ENCODE measurements at places on chromosomes 2 and 18.

- DNase-seq, result no peak
Measured at GRCh38 chr2:31950946-31951562, 59.8 kb downstream of the MEMO1 start.

DNA sequence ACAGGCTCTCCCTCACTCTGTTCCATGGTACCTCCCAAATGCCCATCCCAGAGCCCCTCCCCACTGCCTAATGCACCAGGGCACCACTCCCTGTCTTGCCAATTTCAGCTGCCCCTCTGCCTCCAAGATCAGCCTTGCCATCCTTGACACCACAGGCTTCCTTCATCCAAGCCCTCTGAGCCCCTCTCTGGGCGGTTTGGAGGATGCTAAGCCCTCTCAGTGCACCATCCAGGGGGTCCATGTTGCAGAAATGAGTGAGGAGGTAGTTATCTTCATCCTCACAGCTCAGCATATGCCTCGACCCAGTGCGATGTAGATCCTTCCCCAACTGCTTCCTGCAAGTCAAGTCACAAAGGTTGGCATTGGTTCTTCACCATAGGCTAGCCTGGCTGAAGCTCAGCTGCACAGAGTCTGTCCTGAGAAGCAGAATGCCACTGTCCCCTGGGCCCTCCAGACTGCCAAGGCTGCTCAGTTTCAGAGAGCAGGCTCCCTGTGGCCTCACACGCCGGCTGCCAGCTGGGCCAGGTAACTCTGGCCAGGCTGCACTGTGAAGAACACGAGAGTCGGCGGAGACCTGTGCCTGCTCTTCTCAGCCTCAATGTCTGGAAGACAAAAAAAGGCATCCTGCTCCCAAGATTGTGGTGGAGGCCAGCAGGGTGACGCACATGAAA lies 9.9 kb upstream of the MAP3K2 start:
- DNase-seq, result no peak

- no peak for DNase-seq
Measured at GRCh38 chr2:196980473-196980872, 54.0 kb upstream of the PGAP1 start.

DNA sequence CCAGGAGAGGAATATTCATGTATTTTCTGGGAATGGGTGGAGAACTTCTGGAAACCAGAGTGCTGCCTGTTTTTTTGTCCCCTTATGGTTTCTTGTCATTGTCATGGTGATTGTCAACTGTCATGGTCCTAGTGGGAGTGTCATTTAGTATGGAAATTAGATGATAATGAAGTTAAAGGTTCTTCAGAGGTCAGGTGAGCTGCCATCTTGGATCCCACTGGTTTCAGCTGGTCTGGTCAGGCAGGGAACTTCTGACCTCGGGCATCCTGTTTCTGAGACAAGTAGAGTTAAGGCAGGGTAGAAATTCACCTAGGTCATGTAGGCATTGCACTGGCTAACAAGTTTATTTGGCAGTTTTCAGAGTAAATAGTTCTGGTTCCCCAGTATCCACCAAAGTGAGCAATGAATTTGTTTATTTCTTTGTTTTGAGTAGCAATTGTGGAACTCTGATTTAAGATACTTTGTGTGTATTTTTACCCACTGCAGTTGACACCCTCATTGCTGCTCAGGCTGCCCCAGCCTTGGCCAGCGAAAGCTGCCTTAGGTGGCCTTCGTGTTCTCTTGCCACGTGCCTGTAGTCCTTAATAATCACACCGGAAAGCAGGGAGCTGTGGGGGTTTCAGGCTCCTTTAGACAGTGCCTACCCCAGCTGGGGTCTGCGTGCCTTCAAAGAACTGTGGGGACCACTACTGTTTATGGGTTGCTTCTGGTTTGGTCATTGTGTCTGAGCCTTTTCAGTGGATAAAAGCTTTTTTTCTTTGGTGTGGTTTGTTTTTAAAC lies 48.7 kb downstream of the NCK2 start:
- DNase-seq, result no peak

DNA sequence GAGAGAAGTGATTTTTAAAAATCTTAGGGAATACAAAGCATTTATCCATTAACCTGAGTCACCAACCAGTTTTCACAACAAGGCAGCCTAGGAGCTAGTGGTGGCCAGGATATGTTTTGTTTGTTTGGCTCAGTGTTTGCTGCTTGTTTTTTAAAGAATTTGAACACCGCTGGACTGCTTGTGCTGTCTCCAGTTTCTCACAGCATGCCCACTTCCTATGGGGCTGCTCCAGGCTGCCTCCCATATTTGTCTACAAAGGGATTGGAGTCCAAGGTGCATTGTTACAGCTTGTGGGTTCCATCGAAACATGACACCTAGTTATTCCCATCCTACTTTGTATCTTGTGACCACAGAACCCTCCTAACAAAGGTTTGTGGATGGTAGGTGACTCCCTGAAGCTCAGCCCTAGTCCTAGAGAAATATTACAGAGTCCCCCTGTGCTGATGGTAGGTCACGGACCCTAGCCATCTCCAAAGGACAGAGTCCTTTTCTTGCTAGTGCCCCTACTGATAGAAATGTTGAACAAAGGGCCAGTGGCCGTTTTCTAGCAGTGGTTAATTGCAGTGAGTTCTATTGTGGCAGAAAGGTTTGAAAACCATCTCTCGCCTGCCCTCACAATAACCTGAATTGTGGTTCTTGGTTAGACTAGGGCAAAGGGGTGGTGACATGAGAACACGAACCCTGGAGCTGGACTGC lies 23.2 kb downstream of the GPR39 start:
- no peak for DNase-seq

DNA sequence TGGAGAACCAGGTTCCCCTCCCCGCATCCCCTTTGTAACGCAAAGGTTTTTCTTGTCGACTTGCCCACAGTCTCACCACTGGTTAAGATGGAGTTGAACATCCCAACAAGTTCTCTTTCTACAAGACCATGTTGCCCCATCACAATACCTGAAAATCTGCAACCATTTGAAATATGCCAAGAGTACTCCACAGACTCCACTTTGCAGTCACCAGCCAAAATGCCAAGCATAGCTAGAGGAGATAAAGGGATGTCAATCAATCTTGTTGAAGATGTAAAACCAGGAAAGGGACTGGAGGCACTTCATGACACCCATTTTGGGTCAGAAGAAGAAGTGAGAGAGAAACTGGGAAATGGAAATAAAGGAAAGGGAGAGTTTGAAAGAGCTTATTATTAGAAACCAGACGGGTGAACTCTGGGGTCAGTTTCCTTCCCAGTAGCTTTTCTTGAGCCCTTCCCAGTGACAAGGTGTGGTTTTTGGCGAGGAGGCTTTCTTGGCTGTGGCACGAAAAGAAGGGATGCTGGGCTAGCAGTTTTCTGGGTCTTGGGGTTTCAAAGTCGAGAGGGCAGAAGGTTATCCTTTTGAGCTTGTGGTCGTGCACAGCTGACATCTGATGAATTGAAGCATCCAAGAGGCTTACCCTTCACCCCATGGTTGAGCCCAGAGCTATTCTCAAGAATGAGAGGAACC lies 79.3 kb downstream of the ACAA2 start:
- DNase-seq, result no peak

- no peak for DNase-seq
Measured at GRCh38 chr2:30997979-30998378, 140.3 kb downstream of the GALNT14 start.

GRCh38 chr2:226308986-226309385 lies 490.6 kb downstream of the IRS1 start:
- peak; percentile 4 for DNase-seq

- no peak for DNase-seq
Measured at GRCh38 chr2:174027956-174028355, 62.8 kb upstream of the SP3 start.

DNA sequence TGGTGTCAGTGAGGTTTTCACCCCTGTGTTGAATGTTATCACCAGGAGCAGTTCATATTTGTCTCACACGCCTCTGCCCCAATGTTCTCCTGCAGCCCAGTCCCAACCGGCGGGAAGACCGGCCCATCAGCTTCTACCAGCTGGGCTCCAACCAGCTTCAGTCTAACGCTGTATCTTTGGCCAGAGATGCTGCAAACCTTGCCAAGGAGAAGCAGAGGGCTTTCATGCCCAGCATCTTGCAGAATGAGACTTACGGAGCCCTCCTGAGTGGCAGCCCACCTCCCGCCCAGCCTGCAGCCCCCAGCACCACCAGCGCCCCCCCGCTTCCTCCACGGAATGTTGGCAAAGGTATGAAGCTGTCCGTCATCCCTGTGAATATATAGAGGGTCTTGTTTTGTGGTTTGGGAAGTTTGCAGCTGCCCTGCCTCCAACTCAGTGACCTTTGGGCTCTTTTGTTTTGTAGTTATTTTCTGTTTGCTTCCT lies 35.1 kb downstream of the ITGB1BP1 start:
- DNase-seq, result no peak

DNA sequence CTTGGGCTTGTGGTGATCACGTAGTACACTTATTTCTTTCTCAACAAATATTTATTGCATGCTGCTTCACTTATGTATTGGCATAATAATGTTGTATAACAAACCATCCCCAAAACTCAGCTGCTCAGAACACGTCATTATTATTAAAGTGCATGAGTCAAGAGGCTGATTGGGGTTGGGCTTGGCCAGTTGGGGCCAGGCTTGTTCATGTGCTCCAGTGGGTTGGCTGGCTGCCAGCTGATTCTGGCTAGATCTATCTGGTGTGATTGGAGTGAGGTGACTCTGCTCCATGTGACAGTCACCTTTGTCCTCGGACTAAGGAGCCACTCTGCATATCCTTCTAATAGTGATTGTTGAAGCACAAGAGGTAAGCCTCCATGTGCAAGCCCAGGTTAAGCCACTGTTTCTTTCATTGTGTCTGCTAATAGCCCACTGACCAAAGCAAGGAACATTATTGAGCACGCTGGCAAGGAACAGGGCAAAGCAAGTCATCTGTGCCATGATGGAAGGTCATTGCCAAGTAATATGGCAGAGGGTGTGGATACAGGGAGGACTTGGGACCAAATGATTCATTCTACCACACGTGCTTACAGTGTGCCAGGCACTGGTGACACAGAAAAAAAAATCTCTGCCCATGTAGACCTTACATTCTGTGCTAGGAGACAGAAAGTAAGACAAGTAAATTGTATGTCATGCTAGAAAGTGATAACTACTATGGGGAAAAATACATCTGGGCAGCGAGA lies 63.3 kb upstream of the TMEM182 start:
- DNase-seq, result no peak

GRCh38 chr2:242053921-242054320 lies 184.4 kb downstream of the RTP5 start:
- no peak for DNase-seq

- DNase-seq, result no peak
Measured at GRCh38 chr2:15691586-15692310, 100.1 kb downstream of the DDX1 start.

DNA sequence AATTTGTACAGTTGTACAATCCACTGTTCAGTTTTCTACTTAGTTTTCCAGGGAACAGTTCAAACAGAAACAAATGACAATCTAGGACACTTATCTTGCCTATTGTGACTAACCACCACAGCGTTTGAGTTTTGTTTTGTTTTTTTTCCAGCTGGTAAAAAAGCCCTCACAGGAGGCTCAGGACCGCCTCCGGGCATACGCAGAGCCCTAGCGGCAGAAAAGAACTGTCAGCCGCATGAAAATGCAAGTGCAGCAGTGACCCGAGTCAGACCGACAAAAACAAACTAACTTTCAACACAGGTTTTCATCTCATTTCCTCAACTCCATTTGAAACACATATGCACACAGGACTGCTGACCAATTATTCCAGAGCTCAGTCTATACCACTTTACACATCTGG lies 68.6 kb downstream of the STEAP3 start:
- DNase-seq, result no peak

- DNase-seq, result no peak
Measured at GRCh38 chr18:63617049-63617914, 26.8 kb downstream of the SERPINB4 start.

- no peak for DNase-seq
Measured at GRCh38 chr2:106127282-106127771, 66.8 kb downstream of the UXS1 start.

DNA sequence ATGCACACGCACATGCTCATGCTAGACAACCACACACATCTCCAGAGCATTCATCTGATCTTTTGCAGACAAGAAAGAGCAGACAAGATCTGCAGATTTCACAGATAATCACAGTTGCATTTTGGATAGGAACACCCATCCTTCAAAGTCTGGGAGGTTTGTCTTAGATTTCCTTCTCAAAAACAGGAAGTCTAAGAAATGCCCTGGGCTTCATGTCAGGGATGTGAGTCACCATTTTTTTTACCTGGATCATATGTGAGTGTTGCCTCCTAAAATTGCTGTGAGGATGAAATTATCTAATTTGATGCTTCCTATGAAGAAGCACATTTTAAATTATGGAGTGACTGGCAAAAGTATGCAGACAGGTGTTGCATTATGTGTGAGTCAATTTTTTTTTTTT lies 46.1 kb downstream of the SRD5A2 start:
- no peak for DNase-seq

DNA sequence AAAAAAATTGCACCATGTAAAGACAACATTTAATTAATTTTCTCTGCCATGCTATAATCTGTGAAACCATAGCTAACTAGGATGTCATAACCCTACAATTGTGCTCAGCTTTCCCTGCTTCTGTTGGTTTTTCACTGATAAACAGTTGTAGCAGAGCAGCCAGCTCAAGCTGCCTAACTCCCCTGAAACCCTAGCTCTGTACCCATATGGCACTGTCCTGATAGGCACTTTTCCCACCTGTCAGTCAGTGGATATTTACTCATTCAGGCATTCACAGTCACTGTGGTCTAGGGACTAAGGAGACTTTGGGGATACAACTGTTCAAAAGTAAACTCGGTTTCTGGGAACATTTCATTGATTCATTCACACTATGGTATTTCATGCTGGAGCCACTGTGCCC lies 407.0 kb downstream of the DSEL start:
- no peak for DNase-seq

- no peak for DNase-seq
Measured at GRCh38 chr2:170917957-170918356, 11.1 kb upstream of the GORASP2 start.

DNA sequence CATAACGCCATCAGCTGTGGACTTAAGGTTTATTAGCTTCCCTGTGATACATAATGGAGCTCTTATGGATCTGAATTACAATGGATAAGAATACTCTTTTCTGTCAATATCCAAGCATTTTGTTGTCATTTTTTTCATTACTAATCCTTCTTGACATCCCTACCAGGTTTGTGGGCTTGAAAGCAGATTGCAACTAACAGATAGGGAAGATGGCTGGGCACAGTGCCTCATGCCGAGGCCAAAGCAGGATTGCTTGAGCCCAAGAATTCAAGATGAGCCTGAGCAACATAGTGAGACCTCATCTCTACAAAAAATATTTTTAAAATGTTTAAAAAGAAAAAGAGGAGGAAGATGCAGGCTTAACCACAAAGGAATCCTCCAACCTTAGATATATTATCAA lies 42.4 kb downstream of the ASXL2 start:
- no peak for DNase-seq

DNA sequence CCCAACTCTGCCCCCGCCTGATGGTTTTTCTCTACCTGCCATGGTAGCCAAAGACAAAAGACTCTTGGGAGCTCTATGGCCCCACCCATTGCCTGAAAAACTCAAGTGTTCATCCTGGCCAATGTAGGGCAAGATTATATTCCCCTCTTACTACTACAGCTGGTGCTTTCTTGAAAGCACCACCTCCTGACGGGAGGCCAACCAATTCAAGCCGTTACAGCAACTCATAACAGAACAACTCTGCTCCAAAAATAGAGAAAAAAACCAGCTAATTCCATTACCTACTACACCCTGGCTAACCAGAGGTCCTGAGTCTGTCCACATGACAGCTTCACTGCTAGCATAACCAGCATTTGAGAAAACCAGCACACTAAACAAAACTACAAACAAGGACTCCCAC lies 127.5 kb upstream of the GAREM1 start:
- no peak for DNase-seq

All from hepatic stellate cell (primary cell).